Activated CD4-positive, alpha-beta T cell treated with anti-CD3 and anti-CD28 coated beads, Interleukin-2, amount 50 U/mL, for 24 hours (primary cell): ENCODE measurements at places on chromosomes 11 and 22.

DNA sequence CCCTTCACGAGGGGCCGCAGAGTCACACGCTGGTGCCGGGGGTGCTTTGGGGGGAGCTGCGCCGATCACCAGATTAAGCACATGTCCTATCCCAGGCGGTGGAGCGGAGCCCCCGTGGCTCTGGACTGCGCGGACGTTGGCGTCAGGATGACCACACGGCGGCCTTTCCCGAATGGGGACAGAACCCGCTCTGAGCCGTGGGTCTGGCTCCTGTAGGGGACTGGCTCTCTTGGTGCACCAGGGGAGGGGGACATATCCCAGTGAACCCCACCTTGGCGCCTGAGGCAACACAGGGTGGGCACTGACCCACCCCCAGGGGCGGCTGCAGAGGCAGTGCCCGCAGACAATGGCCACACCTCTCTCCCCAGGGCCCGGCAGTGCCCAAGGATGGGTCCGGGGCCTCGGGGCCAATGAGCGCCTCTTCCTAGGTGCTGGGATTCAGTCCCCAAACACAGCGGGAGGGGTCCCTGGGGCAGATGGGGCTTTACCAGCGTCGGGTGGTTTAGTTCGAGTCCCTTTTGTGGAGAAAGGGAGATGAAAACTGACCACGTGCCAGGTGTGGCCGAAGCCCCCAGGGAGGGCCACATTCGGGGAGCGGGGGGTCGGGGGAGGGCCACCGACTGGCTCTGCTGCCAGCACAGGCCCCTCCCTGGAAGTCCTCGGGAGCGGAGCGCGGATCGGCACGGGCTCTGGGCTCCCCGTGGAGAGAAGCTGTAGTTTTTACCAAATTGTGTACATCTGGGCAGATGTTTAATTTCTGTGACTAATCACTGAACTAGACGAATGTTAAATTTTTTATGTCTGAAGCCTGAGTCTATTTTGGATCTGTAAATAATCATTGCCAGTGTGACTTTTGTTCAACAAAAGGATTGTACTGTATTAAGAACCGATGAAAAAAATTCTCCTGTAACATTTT, 58.9 kb downstream of the GRAMD4 start:
- DNase-seq: no peak

DNA sequence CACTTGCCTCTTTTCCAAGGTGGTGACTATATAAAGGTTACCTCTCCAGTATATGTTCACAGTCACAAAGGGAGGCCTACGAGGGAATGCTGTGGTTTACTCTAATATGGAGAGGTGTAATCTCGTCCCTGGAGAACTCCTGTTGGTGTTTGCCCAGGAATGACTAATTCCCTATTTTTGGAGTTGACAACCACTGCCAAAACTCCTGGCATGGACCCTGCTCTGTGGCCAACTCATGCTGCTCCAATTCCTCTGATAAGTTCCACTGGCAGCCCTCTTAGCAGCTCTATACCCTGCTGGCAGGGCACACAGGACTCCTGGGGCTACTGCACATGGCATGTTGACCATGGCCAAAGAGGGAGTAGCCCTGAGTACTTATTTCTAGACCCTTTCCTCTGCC, 418.7 kb upstream of the ANO5 start:
- DNase-seq: no peak

DNA sequence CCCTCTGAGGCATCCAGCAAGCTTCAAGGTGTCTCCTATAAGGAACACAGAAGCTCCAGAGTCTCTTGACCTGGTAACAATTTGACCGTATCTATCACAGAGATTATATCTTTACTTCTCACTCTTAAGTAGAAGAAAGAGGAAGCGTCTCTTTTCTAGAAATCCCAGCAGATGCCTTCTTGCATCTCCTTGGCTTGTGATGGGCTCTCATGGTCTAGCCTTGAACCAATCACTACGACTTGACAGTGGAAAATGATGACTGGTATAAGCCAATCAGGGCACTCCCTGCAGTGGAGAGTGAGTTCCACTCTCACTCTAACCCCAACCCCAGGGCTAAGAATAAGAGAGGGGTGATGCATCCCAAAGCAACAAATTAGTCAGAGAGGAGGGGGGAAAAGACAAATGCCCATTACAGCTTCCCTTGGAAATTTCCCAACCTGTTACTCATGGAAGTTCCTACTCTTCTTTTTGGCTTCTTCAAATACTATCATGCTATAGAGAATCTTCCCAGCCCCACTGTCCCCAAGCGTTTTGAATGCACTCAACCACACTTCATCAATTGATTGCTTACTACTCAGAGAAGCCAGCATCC, 293.5 kb downstream of the MN1 start:
- no peak for DNase-seq

DNA sequence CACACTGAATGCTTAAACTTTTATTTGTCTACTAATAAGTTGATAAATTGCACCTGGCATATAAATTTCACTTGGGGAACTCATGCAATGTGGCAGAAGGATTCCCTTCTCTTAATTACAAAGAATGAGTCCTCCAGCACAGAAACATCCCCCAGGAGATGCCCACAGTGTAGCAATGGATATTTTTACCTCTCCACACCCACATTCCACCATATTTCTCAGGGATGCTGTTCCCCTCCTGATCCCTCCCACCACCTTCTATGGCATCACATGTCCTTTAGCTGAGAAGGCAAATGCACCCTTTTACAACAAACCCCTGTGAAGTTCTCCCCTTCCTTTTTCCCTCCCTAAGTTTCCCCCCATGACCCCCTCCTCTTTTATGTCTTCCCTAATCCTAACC, 56.1 kb upstream of the UBASH3B start:
- DNase-seq: no peak

- no peak for DNase-seq
Measured at GRCh38 chr11:126352934-126353801, 2.3 kb upstream of the ST3GAL4 start.

DNA sequence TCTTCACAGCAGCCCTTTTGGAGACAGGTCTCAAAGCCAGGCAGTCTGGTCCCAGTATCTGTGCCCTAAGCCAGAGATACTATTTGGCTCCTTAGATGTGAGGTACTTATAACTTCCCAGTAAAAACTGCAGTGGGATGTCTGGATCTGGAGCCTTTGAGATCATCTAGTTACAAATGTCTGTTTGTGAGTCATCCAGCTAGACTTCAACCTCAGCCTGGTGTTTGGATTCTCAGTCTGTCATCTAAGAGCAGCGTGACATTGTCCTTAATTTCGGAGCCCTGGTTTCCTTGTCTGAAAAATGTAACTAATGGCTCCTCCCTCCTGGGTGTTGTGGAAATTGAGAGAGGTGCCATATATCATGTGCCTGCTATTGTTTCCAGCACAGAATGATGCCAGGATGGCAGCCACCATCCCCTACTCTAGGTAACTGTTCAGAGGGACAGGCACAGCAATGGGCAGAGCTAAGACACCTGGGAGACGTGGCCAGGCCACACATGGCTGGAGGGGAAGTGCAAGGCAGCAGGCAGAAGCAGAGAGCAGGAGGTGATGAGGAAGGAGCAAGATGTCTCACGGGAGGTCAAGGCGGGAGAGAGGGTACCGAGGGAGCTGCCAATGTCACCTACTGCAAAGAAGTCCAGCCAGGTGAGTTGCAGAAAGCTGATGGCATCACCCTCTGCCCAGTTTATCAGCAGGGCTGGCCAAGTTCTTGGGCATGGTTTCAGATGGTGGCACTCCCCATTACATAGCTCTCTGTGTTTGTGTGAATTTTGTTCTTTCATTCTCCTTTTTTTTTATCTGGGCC, 20.6 kb upstream of the ST3GAL4 start:
- DNase-seq: no peak

- peak; percentile 30 for DNase-seq
Measured at GRCh38 chr22:36986242-36986821, 32.9 kb downstream of the TST start.

DNA sequence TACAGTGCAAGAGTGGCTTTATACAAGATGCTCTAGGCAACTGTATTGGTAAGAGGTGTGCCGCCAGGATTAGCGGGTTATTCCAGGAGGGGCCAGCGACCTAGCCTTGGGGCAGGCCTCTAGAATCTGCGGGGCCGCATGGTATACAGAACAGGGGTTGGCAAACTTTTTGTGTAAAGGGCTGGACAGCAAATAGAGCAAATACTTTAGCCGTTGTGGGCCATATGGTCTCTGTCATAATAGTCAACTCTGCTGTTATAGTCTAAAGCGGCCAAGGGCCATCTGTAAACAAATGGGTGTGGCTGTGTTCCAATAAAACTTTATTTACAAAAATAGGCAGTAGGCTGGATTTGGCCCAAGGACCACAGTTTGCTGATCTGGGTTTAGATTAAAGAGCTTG, 32.6 kb downstream of the FBLN1 start:
- DNase-seq: no peak

GRCh38 chr11:46357483-46357936, 10.2 kb downstream of the DGKZ start:
- DNase-seq: no peak

DNA sequence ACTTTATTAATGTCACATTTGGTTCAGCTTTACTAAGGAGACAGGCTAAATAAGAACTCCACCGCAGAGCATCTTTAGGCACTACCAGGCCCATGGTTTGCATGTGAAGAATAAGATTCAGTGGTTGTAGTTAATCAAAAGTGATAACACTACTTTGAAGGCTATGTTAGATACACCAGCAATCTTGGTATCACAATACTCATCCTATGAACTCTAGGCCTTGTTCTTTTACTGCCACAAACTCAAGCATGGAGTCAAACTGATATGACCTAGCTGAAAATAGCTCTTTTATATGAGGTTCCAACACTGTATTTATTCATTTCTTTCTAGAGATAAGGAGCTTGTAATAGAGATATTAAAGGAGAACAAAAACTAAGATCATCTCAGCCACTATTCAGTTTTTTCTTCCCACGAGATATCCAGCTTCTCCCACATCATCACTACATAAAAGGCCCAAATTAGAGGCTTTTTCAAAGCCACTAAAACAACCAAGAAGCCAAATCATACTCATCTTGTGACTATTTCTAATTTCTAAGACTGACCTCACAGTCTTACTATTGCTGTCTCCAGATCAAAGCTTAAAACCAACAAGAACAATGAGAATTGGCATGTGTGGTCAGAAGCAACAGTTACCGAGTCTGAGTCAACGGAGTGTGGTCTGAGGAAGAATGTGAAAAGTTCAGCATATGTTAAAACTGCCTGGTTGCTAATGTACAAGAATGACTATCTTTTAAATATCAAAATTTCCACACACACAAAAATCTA, 25.1 kb upstream of the GUCY1A2 start:
- no peak for DNase-seq

DNA sequence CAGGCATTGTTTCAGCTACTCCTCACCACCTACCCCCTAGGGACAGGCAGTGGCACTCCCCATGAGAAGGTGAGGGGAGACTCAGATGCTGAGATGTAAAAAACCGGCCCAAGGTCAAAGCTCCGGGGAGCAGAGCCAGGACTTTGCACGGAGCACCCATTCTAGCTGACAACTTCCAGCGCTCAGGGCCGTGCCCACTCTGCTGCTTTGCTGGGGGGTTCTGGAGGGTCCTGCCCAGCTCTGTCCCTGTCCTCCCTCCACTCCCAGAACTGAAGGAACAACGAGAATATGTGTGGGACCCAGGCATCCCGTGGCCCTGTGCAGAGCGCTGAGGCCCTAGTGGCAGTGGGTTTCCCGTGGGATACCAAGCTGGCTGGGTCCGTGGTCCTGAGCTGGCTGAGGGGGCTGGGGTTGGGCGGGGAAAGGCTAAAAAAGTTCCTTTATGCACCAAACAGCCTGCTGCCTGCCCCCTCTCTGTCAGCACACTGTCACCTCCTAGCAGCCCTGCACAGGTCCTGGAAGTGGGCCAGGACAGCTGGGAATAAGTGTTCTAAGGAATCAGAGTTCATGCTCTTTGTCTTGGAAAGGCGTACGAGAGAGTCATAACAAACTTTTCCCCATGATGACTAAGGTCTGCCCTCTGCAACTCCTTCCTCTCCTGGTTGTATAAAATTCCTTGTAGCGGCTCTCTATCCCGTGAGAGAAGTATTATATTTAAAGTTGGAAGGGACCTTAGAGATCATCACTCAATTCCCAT, 1.9 kb downstream of the MS4A10 start:
- DNase-seq: no peak

DNA sequence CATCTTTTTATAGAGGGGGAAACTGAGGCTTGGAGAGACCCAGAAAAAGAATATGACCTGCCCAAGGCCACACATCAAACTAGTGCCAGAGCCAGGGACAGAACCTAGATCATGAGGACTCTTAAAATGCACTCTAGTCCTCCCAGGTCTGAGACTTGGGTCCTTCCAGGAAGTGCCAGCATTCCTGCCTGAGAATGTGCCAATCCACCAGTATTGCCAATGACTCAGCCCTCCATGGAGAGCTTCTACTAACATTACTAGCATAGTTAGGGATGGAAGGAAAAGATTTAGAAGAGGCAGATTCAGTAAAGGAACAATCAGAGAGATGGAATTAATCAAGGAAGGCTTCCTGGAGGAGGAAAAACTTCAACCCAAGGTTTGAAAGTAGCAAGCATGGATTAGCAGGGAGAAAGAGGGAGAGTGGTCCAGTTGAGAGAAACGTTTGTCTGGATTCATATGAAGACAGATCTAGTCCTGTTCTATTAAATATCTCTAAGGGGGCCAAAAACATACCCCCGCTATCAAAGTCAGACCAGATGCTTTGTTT, 20.1 kb upstream of the SMIM35 start:
- no peak for DNase-seq
